NCI-H526 (cell line): ENCODE measurements at places on chromosomes 6 and 20.

DNA sequence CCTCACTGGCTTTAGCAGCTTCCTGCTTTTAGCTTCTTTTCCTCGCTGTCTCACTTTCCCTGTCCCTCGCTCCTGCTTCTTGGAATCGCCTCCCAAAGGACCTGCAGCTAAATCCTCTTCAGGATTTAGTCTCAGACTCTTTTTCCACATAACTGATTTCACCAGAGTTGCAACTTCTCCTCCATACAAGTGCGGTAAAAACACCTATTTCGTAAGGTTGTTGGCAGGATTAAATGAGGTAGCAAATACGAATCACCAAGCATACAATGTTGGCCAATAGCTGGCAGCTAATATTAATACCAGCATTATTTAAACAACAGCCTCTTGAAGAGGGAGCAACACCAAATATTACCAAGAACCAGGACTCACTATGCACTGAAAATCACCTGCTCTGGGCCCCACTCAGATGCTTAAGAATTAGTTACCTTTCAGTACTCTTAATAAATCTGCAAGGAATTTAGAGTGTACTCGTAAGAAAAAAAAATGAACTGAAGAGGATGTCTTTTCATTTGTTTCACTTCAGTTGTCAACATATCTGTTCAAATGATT is 123.0 kb downstream of the DTNBP1 start:
- no peak for DNase-seq

GRCh38 chr20:57413986-57414385 is 22.8 kb downstream of the RBM38 start:
- DNase-seq, result no peak

- no peak for DNase-seq
These were observed 58.1 kb downstream of the UBE2V1 start for GRCh38 chr20:50054626-50055511.

DNA sequence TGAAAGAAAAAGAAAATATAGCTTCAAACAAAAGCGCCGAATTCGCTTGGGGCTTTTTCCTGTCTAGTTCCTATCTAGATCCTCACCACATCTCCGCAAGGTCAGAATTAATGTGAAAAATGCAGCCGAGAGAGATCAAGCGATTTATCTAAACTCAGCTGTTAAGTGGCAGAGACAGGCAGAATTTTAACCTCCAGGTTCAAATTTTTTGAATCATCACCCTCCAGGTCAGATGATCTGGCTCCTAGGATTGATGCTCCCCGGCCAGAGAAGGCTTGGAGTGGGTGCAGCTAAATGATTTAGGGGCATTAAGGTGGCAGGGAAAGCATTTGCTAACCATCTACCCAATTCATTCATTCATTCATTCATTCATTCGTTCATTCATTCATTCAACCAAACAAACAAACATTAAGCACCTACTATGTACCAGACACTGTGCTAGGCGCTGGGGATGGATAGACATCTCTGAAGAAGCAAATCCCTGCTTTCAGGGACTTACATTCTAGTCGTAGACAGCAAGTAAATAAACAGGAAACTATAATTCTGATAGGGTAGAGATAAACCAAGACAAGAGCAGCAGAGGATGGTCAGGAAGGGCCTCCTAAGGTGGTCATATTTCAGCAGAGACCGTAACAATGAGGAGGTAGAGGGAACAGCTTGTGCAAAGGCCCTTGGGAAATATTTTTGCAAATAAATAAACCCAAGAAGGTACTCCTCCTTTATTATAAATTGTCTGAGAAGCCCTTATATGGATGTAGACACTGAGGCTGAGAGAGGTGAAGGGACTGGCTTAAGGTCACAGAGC is 672 bp upstream of the UBE2V1 start:
- no peak for DNase-seq

- no peak for DNase-seq
These were observed 166.6 kb downstream of the SASH1 start for GRCh38 chr6:148509119-148509799.

GRCh38 chr6:4253604-4254231 is 118.3 kb upstream of the ECI2 start:
- DNase-seq, result no peak
